ENCODE measurements at places on chromosomes 5 and 9.

DNA sequence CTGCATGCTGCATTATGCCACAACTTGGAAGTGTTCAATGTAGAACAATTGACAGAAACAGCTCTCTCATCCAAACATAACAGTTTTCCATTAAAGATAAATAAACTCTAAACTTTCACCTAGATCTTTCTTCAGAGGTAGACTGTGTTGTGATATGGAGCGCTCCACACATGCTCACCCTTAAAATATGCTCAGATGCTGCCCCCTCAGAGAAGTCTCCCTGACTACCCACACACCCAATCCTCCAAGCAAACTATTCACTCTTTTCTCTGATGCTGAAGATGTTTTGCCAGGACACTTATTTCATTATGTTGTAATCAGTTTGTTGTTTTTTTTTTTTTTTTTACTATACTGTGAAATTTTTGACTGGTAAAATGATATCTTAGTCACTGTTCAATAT is 206.6 kb upstream of the RASA1 start:
- no peak for DNase-seq

DNA sequence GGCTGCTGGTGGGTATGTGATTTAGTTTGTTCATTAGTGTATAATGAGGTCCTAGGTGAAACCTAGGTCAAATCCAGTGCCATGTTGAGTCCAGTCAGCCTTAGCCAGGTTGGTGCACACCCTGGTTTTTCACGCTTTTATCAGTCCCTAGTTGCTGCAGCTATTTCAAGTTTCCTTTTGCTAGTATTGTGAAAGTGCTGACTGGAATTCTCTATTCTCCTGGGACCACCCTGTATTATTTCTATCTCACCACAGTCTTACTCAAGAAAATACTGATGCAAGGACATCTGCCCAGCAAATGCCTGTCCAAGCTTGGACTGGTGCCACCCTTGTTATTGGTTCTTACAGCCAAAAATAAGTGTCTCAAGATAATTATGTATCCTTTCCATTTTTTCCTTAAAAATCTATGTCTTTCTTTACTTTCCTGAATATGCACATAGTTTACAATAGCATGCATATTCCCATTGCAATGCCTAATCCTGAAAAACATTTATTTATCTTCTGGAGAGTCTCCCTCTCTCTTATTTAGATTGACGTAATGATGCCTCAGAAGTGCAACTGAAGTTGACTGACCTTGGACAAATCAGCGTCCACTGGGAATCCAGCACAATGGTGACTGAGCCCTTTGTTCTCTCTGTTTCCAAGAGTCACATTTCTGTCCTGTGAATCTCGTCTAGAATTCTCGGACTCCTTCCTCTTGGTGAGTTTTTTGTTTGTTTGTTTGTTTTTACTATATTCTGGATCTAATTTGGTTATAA is 1075.0 kb downstream of the CDH9 start:
- DNase-seq = no peak

GRCh38 chr9:96027251-96028131 is 152.0 kb downstream of the ERCC6L2 start:
- no peak for DNase-seq

- peak; percentile 23 for DNase-seq
These were observed 5.0 kb downstream of the TENT4A start for GRCh38 chr5:6718161-6718681.

DNA sequence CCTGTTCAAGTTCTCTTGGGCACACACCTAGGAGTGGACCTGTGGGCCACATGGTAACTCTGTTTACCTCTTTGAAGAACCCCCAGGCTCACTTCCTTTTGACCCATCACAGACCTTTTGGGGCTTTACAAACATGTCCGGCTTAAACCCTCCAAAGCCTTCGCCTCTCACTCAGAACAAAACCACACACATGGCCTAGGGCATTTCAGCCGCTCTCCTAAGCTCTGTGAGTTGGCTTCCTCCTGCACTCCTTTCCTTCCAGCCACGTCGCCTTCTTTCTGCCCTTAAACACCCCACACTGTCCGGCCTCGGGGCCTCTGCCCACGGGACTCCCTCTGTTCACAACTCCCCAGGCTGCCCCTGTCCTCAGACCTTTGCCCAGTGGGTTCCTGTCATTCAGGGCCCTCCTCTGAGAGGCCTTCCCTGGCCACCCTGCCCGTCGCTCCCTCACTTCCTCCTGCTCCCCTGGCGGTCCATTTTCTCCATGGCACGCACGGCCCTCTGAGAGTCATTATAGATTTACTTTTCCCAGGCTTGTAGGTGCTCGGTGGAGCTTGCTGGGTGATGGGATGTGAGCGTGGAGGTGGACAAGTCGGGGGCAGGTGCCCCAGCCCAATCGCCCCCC is 1.9 kb downstream of the DOK3 start:
- DNase-seq = no peak

DNA sequence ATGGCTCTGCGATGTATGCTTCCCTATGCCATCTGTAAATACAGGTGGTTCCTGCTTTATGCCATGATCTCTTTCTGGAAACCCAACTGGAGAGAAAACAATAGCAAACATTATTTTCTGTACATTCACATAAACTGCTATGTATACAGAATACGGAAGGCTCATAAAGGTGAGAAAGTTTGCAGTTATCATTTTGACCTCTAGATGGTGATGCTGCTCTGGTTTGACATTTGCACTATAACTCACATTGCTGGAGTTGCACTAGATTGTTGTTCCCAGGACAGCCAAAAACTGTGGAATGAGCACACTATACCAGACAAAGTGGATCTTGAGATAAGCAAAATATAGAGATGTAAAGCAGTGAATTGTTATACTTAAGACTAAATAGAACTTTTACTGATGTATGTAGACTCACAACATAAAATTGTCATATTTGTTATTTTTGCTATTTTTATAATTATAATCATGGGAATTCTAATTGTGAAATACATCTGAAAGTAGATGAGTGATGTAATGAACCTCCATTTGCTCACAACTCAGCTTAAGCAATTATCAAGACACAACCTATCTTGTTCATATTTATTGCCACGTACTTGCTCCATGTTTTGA is 246.5 kb downstream of the PTPRD start:
- no peak for DNase-seq

GRCh38 chr5:115097236-115097635 is 72.5 kb downstream of the TRIM36 start:
- DNase-seq = no peak

DNA sequence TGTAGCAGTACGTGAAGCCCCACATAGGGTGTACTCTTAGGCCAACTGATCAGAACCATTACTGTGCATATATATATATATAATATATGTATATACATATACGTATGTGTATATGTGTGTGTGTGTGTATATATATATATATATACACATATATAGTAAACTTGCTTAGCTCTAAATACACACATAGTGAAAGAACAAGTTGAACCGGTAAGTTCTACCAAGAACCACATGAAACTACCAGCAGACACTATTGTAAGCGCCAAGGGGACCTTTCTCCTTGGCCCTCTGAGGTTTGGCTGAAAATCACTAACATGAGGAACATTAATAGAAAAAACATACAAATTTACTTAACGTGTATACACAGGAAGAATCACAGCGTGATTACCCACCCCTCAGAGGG is 1.8 kb upstream of the TARS1 start:
- no peak for DNase-seq

DNA sequence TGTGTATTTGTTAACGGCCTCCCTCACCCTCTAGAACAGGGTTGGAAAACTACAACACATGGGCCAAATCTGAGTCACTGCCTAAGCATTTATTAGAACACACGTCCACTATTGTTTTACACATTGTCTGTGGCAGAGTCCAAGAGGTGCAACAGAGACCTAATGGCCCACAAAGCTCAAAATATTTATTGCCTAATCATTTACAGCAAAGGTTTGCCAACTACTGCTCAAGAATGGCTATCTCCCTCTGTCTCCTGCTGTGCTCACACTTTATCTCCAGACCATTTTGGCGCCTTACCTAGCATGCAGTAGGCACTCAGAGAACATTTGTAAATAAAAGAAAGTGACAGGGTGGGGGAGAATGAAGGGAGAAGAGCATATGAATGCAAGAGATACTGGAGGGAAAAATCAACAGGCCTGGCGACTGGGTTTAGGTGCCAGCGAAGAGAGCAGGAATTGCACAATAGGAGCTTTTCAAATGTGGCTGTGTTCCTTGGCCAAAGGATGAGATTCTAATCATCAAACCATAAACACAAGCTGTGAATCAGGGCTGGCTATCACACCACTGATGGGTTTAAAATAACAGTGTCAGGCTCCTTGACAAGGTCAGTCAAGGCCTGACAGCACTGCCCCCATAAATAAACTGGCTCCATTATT is 80.3 kb downstream of the EPB41L4A start:
- no peak for DNase-seq
